ENCODE measurements at places on chromosomes 5 and 9. TPM values are rescaled to one million over a fixed set of nuclear protein-coding genes. Genes with fewer than 3 reads are reported as not detected.

DNA sequence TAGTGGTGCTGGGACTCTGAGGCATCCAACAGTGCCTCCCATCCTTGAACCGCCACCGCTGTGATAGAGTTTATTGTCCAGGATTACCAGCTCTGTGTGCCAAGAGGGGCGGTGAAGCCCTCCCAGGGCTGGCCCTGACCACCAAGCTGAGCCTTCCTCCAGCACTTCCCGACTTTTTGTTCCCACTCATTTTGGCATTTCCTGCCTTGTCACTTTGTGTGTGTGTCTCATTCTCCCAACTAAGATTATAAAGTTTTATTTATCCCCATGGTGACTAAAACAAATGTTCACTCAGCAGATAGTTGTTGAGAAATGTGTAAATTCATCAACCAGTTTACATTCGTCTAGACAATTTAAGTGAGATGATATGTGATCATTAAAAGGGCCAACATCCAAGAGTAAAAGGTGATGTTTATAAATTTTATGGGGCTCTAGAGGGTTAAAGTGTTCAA is 2.5 kb downstream of the F2R start:
- no peak for DNase-seq

ATP6V0E1 gene
- 103 TPM for total RNA-seq

- DNase-seq: no peak
These were observed 7.2 kb upstream of the ARRDC3 start for GRCh38 chr5:91390268-91390667.

GRCh38 chr5:96611946-96612345 is 50.2 kb upstream of the CAST start:
- no peak for DNase-seq

GRCh38 chr5:158884827-158885518 is 214.7 kb downstream of the EBF1 start:
- DNase-seq: no peak

TEX48 gene
- total RNA-seq: not detected

GRCh38 chr5:134964359-134965270 is 3.1 kb upstream of the CATSPER3 start:
- no peak for DNase-seq

DNA sequence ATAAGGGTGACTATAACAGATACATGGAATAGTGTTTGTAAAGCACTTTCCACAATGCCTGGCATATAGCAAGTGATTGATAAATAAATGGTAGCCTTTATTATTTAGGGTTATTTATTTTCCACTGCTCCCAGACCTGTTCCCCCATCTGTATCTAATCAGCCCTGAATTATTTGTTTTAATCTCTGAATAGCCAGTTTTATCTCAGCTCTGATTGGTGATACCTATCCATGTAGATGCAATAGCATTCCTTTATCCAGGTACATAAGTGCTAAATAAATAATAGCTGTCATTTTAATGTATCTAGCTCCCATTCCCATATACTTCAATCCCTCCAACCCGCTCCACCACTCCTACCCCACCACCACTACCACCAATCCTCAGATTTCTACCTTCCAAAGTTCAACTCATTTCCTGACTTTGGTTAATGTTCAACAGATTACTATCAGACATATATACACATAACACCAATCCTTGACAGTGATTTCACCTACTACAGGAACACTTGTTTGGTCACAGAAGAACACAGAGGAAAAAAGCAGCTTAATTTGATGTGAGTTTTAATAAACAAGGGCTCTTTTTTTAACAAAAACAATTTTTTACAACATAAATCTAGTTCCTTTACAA is 14.0 kb downstream of the PRKAA1 start:
- no peak for DNase-seq

DNA sequence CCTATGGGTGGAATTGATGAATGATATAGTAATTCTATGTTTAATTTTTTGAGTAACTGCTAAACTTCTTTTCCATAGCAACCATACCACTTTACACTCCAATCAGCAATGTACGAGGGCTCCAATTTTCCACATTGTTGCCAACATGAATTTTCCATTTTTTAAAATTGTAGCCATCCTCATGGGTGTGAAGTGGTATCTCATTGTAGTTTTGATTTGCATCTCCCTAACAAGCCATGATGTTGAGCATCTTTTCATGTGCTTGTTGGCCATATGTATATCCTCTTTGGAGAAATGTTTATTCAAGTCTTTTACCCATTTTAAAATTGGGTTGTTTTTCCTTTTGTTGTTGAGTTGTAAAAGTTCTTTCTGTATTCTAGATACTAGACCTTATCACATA is 48.9 kb downstream of the TMOD1 start:
- no peak for DNase-seq

- peak; percentile 6 for DNase-seq
These were observed 122.4 kb downstream of the TLE4 start for GRCh38 chr9:79694208-79694607.

LECT2 gene
- total RNA-seq: not detected

- DNase-seq: peak; percentile 77
These were observed 80.2 kb downstream of the PJA2 start for GRCh38 chr5:109329333-109330237.

GRCh38 chr9:17165764-17166163 is 30.9 kb downstream of the CNTLN start:
- DNase-seq: no peak

DNA sequence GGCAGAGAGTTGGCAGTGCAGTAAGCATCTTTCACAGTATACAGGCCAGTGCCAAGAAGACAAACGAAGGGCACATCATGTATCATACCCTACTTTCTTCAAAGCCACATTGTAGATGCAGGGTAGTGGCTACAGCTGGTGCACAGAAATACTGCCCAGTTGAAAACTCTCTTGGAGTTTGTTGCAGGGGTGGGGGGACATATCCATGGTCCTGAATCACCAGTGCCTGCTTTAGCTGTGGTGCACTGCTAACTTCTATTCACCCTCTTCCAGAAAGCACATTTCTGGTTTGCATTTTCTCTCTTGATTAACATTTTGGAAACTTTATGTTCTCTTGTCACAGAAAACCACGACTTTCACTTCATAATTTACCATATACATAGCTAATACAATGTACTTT is 196.6 kb downstream of the PAPPA start:
- DNase-seq: no peak

GFI1B gene
- 0.59 TPM for total RNA-seq

CDH10 gene
- 0.79 TPM for total RNA-seq

YTHDC2 gene
- total RNA-seq: 34.6 TPM

- DNase-seq: no peak
These were observed 30.6 kb downstream of the CLINT1 start for GRCh38 chr5:157828105-157828943.

PPP2R2B gene
- 2.2 TPM for total RNA-seq

PCDHGB6 gene
- 5.6 TPM for total RNA-seq

FAM120A gene
- total RNA-seq: 71.2 TPM

TRPM3 gene
- 2.3 TPM for total RNA-seq

PCDHA5 gene
- 0.20 TPM for total RNA-seq

FGF10 gene
- total RNA-seq: 11.1 TPM

DNA sequence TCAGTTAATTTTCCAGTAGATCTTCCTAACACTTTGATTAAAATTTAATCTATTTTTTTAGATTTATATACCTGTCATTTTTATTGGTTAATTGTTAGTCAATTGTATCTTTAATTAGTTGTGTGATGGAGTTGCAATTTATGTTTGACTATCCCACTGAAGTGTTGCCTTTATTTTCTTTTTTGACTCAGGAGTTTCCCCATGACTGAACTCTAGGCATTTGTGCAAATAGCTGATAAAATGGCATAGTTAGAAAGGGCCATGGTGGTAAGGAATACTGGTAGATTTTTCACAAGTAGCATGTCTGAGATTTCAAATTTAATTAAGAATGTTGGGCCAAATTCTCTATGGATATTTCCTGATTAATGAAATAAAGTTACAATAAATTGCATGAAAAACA is 273.1 kb upstream of the DAB2 start:
- DNase-seq: no peak

DNA sequence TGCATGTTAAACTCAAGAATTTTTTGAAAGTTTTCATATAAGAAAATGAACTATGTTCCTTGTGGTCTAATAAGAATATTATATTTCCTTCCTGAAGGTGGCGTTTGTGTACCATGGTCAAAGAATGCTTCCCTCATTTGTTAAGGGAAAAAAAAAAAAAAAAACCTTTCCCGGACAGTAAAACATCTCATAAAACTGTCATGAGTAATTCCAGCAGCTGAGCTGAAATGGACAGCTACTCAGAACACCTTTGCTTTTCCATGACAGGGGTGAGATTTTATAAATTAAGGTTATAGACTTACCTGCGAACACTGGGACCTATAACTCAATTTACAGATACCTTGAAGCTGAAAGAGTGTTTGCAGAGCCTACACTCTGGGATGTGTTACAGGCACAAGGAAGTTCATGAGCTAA is 113.2 kb upstream of the RANBP3L start:
- peak; percentile 38 for DNase-seq

GRCh38 chr5:128154943-128155342 is 71.4 kb downstream of the SLC12A2 start:
- DNase-seq: peak; percentile 83

ALDOB gene
- not detected for total RNA-seq

Measured in skin of body (tissue), 3 donors.